ENCODE measurements at places on chromosomes 6 and 20.

GRCh38 chr20:56179051-56179450 lies 69.5 kb upstream of the MC3R start:
- DNase-seq: no peak

- DNase-seq: no peak
Measured at GRCh38 chr20:10513931-10514575, 78.9 kb downstream of the SLX4IP start.

DNA sequence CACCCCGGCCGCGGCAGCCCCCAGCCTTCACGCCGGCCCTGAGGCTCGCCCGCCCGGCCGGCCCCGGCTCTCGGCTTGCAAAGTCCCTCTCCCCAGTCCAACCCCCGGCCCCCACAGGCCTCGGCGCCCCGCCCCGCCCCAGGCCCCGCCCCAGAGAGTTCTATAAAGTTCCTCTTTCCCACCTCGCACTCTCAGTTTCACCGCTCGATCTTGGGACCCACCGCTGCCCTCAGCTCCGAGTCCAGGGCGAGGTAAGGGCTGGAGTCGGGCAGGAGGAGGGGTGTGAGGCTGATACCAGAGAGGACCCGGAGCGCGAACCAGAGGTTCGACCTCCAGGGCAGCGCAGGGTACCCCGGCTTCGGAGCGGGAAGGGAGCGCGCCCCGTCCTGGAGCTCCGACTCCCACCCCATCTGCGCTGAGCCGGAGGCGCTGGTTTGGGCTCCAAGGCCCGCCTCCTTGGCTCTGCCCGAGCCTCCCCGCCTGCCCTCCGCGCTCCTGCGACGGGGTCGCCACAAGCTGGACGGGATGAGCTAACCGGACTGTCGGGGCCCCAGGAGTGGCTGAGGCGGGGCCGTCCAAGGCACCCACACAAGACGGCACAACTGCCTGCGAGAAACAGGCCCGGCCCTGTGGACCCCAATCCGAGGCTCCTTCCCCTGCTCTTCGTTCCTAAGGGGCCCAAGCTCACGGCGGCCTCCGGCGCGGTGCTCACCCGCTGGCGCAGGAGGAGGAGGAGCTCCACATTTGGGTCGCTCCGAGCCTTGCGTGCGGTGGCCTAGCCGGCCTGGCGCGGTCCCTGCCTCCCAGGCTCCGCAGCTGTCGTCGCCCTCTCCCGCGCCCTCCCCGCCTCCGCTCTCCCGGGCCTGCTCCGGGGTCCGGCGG lies at the start of gene IRF4:
Gene IRF4, plus strand, starts transcription at position 194 of the 882 bp plus-strand sequence. CDS start 1,401 bp downstream, outside the sequence.
- DNase-seq: no peak

GRCh38 chr20:43590036-43590391 lies 723 bp upstream of the IFT52 start:
- DNase-seq: peak; percentile 17

DNA sequence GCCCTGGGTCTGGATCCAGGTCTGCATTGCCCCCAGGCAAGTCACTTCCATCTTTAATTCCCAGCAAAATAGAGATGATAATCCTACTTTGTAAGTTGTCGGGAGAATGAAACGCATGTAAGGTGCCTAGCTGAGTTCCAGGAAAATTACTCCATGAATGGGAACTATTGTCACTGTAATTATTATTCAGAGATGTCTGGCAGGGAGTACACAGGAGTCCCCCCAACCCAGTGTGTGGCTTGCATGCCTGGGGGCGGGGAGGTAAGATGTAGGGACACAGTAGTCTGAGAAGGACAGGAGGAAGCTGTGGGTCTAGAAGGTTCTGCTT lies 85.4 kb downstream of the CD40 start:
- DNase-seq: no peak

DNA sequence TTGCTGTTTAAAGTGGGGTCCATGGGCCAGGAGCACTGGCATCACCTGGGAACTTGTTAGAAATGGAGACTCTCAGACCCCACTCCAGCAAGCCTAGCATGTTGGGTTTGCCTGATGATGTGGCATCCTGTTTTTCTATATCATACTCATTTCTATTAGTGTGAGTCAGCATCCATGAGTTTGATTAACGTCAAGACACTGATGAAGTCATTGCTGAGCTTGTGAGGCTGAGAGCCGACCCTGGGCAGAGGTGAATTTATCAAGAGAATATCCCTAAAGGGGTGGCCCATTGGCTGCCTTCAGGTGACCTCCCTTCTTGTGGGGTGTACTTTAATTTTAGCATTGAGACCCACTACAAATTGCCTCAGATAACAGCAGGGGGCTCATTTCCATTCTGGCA lies 43.4 kb upstream of the RNF144B start:
- no peak for DNase-seq

- DNase-seq: no peak
Measured at GRCh38 chr6:19362396-19362795, 474.8 kb upstream of the ID4 start.

DNA sequence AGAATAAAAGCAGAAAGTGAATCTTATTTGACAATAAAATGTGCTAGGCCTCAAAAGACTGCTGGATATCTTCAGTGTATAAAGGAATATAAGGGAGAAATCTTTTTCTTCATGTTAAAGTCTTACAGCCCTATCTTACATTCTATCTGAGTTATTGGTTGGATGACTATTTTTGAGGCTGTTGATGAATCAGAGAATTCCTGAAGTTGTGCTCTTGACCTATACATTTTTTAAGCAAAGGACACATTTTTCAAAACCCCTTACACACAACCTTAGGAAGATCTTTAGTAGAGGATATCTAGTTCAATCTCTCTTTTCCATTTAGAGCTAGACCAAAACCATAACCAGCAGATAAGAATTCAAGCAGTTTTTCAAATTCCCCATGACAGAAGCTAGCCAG lies 10.9 kb upstream of the CGA start:
- no peak for DNase-seq

GRCh38 chr6:150930841-150931240 lies 65.3 kb downstream of the MTHFD1L start:
- DNase-seq: no peak
